Activated T-cell treated with anti-CD3 and anti-CD28 coated beads, Interleukin-2, amount 50 U/mL, for 1 hour (primary cell): ENCODE measurements at places on chromosomes 16 and 17.
A peak's percentile ranks its signal among the peaks of the same experiment; 100 is the strongest.

- DNase-seq: peak; percentile 70
Observed at GRCh38 chr17:40323391-40324381, 14.7 kb downstream of the RARA start.

- no peak for DNase-seq
Observed at GRCh38 chr17:21283482-21284318, 811 bp upstream of the MAP2K3 start.

DNA sequence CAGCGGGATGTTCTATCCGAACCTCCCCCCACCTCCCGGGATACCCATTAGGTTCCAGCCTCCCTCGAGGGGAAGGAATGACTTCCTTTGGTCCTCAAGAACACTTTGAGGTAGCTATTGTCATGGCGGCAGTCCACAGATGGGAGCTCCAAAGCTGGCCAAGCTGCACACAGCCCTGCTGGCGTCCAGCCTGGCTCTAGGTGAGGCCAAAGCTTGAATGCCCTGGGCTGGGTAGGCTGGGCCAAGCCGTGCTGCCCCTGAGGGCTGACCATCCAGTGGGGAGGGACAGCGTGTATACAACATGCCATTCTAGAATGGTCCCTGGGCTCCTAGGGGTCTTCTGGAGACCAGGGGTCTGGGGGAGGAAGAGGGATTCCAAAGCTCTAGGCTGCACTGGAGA is 43.5 kb downstream of the PEMT start:
- DNase-seq: no peak

DNA sequence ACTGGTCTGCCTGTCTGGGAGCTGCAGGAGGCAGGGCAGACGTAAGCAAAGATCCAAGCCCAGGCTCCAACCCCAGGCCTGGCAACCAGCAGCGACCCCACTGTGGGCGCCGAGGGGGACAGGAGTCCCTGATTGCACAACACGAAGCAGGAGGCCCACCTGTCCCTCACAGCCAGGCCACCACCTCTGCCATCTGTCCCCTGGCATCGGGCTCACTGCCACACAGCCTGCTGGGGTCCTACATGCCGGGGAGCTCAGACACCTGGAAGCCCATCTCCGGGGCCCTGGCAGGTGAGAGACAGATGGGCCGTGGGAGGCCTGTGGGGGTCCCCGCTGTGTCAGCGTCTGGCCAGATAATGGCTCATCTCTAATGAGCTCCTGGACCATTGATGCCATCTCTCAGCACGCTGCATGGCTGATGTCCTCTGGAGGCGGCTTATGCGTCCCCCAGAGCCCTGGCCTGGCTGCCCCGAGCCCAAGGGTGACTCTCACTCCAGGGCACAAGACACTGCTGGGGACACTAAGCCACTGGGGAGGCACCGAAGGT is 11.3 kb upstream of the RASD1 start:
- DNase-seq: no peak

- DNase-seq: no peak
Observed at GRCh38 chr17:17868641-17869522, 32.1 kb upstream of the SREBF1 start.

GRCh38 chr16:2473999-2474876 is 689 bp upstream of the TBC1D24 start:
- peak; percentile 76 for DNase-seq

- no peak for DNase-seq
Observed at GRCh38 chr16:21710938-21711337, 47.2 kb downstream of the OTOA start.

- DNase-seq: no peak
Observed at GRCh38 chr16:57667526-57668262, 412 bp upstream of the ADGRG3 start.

DNA sequence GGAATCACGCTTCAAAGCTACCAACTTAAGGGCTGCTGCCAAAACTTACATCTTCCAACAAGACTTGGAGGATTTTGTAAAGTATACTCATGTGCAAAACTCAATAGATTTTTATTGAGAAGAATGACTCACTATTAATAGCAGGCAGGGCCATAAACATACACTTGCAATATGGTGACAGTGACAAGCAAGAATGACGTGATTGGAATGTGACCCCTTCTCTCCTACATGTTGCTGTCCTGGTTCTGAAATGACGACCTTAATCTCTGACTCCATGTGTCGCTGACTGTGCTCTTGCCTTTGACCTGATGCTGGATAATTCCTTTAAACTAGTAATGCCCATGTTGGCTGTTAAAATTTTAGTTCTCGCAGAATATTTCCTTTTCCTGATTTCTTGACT is 174.5 kb downstream of the PARN start:
- no peak for DNase-seq

- no peak for DNase-seq
Observed at GRCh38 chr17:77537566-77537965, 396.8 kb downstream of the SEC14L1 start.

GRCh38 chr17:4074831-4075495 is 67.9 kb downstream of the ZZEF1 start:
- no peak for DNase-seq

- no peak for DNase-seq
Observed at GRCh38 chr17:9470171-9470570, 105.4 kb downstream of the STX8 start.

- DNase-seq: no peak
Observed at GRCh38 chr16:19980632-19981265, 92.9 kb downstream of the GPR139 start.

DNA sequence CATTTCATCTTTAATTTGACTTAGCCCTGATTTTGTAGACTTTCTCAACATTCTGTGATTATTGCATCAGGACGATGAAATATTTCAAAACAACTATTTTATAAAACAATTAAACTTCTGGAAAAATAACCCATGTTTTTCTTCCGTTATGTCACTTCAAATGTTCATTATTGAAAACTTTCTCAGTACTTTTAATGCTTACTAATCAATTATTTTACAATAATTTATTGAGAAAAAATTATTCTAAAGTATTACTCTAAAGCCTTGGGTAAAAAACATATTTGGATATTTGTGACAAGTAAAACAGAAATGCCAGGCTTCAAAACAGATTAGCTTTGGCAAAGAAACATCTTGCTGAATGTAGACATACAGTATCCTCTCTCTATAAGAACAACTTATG is 46.3 kb upstream of the DHX40 start:
- DNase-seq: no peak

DNA sequence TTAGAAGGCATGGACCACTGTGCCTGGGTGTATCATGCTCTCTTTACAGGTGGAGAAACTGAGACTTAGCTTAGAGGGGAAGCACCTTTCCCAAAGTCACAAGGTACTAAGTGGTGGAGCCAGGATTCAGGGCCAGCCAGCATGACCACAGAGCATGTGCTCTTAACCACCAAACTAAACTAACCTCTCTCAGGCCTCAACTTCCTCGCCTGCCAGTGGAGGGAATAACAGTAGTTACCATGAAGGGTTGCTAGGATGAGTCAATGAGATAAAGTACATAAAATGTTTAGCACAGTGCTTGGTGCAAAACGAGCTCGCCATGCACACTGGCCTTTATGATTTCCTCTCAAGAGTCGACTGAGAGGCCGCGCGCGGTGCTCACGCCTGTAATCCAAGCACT is 6.4 kb upstream of the MYO1C start:
- no peak for DNase-seq

- no peak for DNase-seq
Observed at GRCh38 chr17:66129759-66130158, 62.2 kb downstream of the CEP112 start.

GRCh38 chr16:2854700-2855309 is 3.2 kb downstream of the PRSS22 start:
- no peak for DNase-seq

GRCh38 chr17:27871407-27871806 is 21.8 kb downstream of the LYRM9 start:
- no peak for DNase-seq

- no peak for DNase-seq
Observed at GRCh38 chr16:58077796-58078195, 51.4 kb downstream of the CFAP20 start.
